Heart right ventricle (tissue), 16 donors: ENCODE measurements at places on chromosomes 1 and 21. TPM values are rescaled to one million over a fixed set of nuclear protein-coding genes. Genes with fewer than 3 reads are reported as not detected.

FCRL4 gene
- not detected for polyA plus RNA-seq

NPHS2 gene
- polyA plus RNA-seq: not detected

FAM3B gene
- polyA plus RNA-seq: 0.04 TPM

TMEM50B gene
- polyA plus RNA-seq: 71.4 TPM

CLEC20A gene
- not detected for polyA plus RNA-seq
